Hindlimb muscle (tissue), 1 donor: ENCODE measurements at places on chromosomes 11 and 22.

GRCh38 chr11:10192036-10192435, 102.0 kb downstream of the SBF2 start:
- DNase-seq = no peak

GRCh38 chr22:24086310-24086709, 75.2 kb downstream of the CABIN1 start:
- no peak for DNase-seq

DNA sequence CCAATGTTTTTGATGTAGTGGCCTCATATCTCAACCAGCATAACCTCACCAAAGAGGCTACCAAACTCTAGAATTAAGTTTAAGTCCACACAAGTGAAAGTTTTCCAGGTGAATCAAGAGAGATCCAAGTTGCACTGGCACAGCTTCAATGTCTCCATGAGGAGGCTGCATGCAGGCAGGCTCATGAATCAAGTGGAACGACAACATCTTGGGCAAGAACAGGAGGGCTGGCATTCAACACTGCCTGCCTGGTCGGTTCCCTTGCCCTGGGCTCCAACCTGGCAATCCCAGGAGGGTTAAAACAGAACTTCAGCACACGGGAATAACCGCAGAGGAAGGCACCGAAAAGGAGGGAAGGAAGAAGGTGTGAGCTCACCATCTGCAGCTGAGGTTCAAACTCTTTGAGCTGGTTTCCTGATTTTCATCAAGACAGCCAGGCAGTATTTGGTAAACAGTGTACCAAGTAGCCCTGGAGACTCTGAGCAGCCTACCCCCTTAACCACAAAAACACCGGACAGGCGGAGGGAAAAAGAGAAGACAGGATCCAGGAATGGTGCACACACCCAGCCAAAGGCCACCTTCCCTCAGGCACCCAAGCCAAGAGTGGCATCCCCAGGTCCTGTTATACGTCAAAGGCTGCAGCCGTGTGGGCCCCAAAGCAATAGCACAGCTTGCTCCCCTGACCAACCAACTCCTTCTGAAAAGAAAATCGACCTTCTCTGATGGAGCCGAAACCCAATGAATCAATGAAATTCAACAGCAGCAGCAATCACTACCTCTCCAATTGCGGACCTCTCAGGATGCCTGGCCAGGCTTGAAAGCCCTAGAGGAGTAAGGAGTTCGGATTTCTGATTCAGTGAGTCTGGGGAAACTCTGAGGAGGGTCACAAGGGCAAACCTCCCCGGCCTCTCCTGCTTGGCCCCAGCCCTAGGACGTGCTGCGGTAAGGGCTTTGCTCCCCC, 1.3 kb downstream of the PACSIN2 start:
- no peak for DNase-seq

- DNase-seq = no peak
Measured at GRCh38 chr11:66484806-66485380, 4.7 kb downstream of the DPP3 start.

DNA sequence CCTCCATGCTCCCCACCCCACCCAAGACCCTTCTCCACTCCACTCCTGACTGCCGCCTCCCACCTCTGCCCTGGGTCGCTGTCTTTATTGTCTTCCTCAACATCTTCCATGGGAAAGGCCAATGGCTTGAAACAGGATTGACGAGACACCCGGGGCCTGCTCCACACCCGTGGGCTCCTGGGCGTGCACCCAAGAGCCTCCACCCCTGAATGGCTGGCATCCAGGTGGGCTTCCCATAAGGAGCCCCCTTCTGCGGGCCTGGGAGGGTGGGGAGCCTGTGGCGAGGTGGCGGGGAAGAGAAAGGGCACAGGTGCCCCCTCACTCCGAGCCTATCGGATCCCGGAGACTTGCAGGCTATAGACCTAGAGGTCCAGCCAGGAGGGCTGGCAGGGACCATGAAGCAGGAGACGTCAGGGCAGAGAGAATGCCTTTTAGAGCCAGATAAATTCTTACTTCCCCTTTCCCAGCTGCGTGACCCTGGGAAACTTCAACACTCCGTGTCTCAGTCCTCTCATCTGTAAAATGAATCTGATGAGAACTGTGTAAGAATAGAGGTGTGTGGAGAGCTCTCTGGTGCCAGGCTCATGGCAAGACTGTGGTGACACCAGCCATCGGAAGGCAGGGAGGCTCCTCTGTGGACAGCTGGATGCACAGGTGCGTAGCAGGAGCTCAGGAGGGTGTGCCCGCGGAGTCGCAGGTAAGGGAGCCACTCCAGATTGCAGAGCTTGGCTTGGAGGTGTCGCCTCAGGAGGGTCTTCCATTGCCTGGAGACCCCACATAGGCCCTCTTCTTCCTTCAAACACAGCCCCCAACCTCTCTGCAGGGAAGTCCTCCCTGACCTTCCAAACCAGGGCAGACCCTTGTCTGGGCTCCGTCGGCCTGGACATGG, 53.9 kb downstream of the SMIM38 start:
- DNase-seq = no peak

GRCh38 chr22:39384750-39385480, 14.7 kb upstream of the TAB1 start:
- no peak for DNase-seq
